Bronchial epithelial cell (primary cell): ENCODE measurements at places on chromosomes 16 and 17.

- peak; percentile 27 for DNase-seq
Observed at GRCh38 chr17:49556223-49556943, 19.3 kb upstream of the NXPH3 start.

GRCh38 chr17:29042679-29043538 is at the start of gene PIPOX:
PIPOX (plus strand) TSS chr17:29043141; CDS start chr17:29043226, 85 bp downstream.
- DNase-seq: peak; percentile 11

DNA sequence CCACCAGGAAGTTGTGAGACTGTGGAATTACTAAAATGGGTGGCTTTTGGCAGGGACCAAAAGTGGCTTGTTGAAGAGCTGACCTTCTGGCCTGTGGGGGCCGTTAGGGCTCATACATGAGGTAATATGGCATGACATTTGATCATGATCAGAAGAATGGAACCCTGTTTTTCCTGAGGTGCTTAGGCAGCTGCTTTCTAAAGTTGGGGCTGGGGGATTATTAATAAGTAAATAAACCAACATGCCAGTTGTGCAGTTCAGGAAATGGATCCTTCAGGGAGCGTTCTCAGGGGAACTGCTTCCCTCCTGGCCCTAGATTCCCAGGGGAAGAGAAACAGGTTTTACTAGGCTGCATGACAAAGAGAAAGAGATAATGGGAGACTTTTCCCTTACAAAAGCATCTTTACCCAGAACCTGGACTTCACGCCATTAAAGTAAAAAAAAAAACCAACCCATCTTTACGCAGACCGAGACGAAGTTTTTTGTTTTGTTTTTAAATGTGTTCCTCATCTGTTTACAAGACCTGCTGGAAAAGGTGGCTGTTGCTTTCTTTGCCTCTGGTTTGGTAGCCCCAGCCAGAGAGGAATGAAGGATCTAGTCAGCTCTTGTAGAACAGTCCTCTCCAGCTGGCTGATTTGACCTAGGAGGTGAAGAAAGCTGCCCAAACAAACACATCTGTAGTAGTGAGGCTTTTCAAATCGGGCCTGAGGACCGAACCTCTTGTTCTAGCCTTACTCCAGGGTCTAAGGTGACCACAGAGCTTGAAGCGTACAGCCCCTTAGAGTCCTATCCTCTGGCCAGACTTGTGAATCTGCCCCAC is 22.7 kb downstream of the YPEL2 start:
- DNase-seq: no peak

- DNase-seq: peak; percentile 39
Observed at GRCh38 chr16:30850246-30850645, 43.6 kb downstream of the BCL7C start.

GRCh38 chr17:2782055-2782454 is 14.2 kb upstream of the RAP1GAP2 start:
- peak; percentile 7 for DNase-seq

DNA sequence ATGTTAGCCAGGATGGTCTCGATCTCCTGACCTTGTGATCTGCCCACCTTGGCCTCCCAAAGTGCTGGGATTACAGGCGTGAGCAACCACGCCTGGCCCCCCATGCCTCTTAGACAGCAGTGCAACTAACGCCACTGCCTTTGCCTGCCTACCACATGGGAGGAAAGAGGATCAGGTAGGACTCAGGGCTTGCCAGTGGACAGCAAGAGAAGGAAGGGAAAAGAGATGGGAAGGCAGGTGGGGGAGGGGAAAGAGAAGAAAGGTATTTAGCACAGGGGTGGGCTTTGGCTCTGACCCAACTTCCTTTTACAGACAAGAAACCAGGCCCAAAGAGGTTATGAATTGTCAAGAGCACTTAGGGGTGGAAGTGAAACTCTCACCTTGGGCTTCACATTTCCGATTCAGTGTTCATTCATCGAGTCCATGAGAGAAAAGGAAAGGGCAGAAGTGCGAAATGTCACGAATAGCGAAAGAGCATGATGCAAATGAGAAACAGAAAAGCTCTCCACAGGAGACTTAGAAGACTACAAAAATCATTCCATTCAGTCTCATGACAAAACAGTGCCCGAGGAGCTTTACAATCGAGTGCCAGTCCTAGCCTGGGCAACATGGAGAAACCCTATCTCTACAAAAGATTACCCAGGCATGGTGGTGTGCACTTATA is 36.4 kb downstream of the CDK5R1 start:
- DNase-seq: no peak
